ENCODE measurements at places on chromosomes 5 and 9.

DNA sequence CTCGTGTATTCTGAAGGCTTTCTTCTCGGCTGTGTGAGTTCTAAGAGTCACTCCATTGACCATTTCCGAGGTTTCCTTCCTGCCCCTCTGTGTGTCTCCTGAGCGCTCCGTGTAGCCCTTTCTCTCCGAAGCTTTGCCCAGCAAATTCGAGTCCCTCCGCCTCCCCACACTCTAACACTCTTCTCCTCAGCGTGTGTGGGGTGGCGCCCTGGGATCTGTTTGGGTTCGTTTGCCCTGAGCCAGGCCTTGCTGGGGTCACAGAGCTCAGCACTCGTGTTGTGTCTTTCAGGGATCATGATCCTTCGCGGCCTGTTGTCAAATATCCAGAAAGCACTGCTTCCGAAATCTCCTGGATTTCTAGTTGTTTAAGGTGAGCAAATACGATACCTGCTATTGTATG, 5.6 kb upstream of the PAEP start:
- DNase-seq: no peak

- no peak for DNase-seq
Measured at GRCh38 chr5:178196281-178196812, 8.0 kb upstream of the HNRNPAB start.

DNA sequence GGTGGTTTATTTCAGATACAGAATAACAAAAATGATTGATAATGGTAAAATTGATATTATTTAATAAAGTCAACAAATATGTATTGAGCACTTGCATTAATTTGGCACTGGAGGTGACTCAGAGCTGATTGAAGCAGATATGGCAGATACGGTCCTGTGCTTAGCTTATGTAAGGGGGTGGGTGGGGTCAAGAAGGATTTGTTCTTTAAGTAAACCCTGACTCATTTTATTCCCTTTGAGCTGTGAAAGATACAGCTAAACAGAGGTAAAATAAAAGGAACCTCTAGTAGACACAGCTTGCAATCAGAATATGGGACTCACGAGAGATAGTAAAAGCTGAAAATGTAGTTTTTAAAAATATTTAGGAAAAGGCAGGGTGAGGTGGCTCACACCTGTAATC, 201.3 kb upstream of the CLINT1 start:
- no peak for DNase-seq

DNA sequence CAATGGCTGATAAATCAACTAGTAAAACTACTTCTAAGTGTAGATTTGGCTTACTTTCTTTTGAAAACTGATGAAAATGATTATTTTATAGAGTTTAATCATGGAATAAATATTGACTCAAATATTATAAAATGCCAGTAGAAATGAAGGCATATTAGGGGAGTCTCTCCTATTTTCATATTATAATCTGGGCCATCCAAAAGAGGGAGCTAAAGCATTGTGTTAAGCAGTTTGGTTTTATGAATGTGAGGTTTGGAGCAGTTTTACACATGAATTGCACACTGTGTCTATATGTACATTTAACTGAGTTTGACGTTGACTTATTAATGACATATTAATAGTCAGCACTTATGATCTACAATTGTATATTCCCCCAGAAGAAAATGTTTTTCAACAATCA, 17.4 kb downstream of the CDH9 start:
- DNase-seq: no peak

DNA sequence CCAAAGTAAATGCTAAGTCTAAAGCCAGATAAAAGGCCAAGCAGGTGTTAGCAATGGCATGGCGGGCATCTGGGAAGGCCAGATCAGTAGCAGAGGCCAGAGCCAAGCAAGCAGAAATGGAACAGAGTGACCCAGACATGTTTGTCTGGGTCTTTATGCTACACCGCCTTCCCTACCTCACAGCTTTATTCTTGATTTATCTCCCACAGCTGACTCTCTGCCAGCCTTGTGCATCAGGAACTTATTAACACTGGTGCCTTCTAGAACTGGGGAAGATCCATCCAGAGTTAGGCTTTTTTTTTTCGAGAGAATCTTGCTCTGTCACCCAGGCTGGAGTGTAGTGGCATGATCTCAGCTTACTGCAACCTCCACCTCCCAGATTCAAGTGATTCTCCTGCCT, 112.5 kb upstream of the SLC44A1 start:
- DNase-seq: no peak

DNA sequence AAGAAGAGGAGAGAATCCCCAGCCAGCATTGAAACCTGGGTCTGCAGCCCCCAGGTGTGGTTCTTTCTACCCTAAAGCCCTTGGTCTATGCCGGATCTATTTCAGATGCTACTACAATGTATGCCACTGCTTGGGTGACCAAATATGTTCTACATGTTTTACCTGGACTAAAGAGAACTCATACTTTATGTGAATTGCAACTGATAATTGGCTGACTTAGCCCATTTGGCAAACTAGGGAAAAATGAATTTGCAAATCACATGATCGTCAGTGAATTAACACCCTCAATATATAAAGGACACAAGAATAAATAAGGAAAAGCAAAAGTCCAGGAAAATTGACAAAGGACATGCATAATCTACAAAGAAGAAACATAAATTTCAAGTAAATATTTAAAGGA, 308.8 kb upstream of the IRX2 start:
- no peak for DNase-seq

DNA sequence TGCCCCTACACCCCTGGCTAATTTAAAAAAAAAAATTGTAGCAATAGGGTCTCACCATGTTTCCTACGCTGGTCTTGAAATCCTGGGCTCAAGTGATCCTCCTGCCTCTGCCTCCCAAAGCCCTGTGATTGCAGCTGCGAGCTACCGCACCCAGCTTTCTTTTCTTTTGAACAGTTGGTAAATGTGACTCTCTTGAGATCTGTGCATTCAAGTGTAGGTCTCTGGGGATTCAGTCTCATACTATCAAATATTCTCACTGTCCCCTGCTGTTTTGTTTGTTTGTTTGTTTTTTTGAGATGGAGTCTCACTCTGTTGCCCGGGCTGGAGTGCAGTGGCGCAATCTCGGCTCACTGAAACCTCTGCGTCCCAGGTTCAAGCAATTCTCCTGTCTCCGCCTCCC, 42.3 kb upstream of the CXXC5 start:
- no peak for DNase-seq

GRCh38 chr5:10827571-10827970, 66.5 kb upstream of the DAP start:
- no peak for DNase-seq

- no peak for DNase-seq
Measured at GRCh38 chr5:83785176-83785668, 64.6 kb upstream of the HAPLN1 start.

GRCh38 chr9:21580636-21581378, 98.7 kb upstream of the IFNE start:
- no peak for DNase-seq

GRCh38 chr5:96968614-96969013, 32.7 kb downstream of the LNPEP start:
- DNase-seq: no peak

DNA sequence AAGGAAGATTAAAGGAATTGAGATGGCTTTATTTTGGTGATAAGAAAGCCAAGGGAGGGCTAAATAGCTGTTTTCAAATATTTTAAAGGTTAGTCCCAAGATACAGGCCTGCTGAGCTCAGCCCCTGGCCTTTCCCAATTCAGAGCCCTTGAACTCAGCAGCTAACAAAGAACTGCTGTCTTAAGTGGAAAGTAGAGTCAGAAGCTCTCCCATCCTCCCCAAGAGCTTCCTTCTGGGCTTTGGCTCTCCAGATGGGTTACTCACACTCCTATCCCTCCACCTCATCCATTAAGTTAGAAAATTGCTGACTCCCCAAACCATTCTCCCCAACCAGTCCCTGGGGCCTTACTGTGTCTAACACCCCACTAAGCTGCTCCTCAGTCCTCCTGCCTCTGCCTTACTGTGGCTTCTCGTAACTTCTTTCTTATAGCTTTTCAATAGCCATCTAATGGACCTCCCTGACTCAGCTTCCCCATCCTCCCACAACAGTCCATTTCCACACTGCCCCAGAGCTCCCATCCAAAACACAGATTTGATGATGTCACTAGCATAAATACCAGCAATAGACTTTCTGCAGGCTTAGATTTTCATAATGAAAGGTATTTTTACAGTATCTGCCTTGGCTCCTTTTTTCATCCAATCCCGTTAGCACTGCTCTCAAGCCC, 239.1 kb downstream of the ENC1 start:
- no peak for DNase-seq

GRCh38 chr5:142685418-142686209, at the start of gene FGF1:
Gene FGF1 (minus strand): TSS chr5:142686090. CDS start chr5:142614127, 71,963 bp downstream.
- DNase-seq: peak; percentile 84
